ENCODE measurements at places on chromosomes 1 and 21.

DNA sequence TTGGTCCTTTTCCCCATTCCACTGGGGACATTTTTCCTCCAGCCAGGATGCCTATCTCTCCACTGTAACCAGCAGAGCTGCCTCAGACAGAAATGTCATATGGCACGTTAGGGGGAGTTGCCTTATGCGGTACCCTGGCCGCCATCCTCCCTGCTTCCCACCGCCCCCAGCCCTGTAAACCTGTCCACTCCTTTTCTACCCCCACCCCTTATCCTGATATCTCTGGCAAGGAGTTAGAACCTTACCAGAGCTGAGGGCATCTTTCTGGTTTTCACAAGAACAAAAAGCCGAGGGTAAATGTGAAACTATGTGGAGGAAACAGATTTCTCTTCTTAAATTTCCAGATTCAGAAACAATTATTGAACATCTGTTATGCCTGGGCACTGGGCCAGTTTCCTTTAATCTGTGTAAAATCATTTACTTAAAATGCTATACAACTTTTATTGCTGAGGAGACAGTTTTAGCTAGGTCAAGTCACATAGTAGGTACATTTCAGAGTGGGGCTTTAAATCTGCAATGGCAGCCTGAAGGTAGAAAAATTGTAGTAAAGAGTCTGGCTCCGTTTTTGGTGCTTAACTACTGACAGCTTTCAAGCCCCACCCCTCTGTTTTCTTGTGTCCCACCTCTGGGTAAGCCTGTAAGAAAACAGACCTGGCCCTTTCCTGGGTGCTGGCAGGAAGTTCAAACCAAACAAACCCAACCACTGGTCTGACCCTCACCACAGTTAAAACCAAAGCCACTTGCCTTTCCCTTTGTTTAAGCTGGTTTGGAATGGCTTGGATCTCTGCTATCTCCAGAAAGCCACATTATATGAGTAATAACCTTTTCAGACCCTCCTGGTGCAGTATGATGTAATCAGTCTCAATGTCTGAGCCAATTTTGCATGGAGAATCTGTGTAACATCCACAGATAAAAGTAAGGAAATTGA lies 319.0 kb downstream of the HHAT start:
- no peak for DNase-seq

- DNase-seq: no peak
These were observed 56.8 kb upstream of the LYST start for GRCh38 chr1:235923466-235924021.

DNA sequence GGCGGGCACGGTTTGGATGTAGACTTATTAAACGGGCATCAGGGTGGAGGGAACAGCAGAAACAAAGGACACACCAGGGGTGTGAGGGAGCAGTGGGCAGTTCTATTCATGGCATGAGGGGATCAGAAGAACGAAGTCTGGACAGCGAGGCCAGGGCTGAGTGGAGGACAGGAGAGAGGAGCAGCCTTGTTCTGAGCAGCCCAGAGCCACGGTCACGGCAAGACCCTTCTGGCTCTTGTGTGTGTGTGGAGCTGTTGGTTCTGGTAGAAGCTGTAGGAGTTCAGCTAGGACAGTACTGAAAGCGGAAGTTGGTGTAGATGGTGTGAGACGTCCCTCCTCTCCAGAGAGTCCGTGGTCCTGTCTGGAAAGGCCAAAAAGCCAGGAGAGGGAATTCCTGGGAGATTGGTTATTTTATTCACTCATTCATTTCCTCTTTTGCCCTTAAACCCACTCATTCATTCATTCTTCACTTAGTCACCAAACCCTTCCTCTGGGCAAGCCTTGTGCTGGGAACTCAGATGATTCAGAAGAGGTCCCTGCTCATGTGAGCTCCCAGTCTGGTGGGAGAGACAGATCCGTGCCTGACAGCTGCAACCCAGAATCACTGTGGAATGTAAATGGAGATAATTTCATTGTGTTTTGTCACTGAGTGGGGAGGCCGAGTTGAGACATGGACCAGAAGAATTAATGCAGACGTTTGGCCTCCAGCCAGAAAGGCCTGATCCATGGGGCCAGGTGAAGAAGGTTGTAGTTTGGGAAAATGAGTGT lies 4.1 kb upstream of the ACOT11 start:
- no peak for DNase-seq

- DNase-seq: no peak
These were observed 23.0 kb downstream of the DPH5 start for GRCh38 chr1:101002551-101002950.

DNA sequence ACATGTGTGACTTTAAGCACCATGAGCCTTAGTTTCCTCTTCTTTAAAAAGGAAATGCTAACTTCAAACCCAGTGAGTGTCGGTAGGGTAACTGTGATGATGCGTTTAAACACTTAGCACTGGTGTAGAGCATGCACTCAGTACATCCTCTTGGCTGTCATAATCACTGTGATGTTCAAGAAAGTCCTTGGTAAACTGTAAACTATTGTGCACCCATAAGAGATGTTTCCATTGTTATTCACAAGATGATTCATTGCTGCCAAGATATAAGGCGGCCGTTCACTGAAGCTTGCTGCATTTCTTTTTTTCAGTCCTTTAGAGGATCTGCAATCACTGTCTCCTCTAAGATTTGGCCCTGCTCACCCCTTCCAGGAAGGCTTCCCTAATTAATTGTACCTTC lies 61.8 kb upstream of the DAB1 start:
- DNase-seq: no peak

GRCh38 chr21:36337099-36337509 lies 17.1 kb downstream of the MORC3 start:
- DNase-seq: no peak

- DNase-seq: no peak
These were observed 57.1 kb upstream of the ATP1B1 start for GRCh38 chr1:169049258-169049938.

GRCh38 chr1:112083487-112083886 lies 94.0 kb upstream of the KCND3 start:
- no peak for DNase-seq

DNA sequence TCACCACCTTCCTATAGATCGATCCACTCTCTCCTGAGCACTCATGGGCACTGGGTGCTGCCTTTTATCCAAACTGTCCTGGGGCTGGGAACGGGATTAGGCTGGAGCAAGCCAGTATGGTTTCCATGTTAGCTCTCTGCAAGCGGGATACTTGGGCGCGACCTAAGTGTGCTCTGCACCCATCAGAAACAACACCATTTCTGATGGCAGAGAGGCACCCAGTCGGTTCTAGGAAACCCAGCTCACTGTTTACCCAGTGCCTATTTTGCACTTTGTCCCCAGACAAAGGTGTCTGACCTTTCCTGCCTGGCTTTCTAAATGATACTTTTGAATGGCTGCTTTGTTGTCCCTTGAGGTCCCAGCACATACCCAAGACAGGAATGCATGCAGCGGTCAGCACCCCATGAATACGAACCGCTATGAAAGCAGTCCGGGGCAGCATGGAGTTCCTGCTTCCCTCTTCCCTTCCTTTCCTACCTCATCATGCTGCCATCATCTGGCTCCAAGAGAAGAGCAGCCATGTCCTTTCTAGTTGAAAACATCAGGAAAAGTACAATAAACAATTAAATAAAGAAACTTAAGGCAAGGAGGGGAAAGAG lies 83.9 kb downstream of the TRABD2B start:
- no peak for DNase-seq

- no peak for DNase-seq
These were observed 279.2 kb downstream of the RPS6KC1 start for GRCh38 chr1:213330281-213330680.

DNA sequence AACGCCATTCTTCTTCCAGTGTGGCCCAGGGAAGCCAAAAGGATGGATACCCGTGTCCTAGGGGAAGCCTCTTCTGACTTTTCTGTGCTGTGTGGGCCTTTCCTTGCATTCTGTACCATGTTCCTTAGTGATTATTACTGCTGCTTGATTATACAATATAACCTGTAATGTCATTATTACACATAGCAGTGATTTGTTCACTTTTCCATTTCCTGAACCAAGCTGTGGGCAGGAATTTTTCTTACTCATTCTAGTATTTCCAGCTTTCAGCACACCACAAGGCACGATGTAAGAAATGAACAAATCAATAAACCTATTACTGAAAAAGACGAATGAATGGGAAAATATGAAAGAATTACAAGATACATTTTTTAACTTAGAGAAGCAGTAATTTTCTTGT lies 8.4 kb upstream of the USP33 start:
- no peak for DNase-seq

GRCh38 chr1:167926486-167926997 lies 9.9 kb upstream of the DCAF6 start:
- DNase-seq: no peak

DNA sequence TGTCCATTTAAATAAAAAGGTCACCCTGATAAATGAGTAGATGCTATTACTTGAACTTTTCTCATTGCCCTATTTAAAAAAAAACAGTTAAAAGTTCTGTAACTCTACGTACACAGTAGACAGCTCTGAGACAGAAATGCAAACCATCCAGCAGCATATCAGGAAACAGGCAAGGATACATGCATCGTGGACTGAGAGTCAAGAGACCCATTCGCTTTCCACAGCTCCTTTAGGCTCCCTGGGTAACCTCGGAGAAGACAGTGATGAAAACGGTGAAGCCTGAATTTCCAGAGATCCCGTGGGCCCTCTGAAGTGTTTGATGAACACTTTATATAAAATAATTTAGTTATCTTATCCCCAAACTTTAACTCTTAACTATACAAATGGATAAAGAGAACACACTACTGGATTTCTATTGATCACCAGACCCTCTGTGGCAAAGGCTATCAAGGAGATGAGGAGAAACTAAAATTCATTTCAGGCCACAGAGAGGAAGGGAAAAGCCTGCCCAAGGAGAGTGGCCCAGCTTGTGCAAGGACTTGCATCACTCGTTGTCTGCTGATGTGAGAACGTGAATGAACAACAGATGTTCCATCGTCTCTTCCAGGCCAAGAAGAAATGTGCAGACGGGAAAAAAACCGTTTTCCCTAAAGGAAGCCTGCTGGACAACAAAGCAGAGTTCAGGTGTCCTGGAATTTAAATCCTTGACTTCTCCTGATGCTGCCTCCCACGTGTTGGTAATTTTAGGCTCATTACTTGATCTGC lies 131.0 kb downstream of the TGFBR3 start:
- no peak for DNase-seq

DNA sequence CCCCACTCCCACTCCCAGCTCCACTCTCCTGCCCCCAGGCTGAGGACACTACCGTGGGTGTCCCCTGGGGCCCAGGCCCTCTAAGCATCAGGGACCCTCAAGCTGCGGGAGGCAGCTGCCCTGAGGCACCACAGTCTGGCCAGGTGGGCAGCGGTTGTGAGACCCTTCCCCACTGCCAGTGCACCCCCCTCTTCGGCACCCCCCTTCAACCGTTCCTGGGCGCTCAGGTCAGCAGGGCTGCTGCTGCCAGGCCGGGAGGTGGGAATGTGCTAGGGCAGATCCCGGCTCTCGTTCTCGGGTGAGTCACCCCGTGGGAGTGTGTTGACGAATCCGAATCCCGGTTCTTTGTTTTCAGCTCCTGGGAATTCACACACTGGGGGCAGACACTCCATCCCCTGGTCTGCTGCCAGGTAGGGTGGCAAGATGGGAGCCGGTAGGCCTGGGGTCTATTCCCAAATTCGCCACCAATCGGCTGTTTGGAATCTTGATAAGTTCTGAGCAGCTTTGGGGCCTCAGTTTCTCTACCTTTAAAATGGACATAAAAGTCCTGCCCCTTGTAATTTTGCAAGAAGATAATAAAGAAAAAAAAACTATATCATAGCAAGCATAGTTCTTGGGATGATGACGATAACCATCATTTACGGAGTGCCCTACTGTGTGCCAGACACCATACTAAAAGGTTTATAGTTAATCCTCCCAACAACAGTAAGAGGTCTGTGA lies 28.5 kb upstream of the CASZ1 start:
- no peak for DNase-seq

DNA sequence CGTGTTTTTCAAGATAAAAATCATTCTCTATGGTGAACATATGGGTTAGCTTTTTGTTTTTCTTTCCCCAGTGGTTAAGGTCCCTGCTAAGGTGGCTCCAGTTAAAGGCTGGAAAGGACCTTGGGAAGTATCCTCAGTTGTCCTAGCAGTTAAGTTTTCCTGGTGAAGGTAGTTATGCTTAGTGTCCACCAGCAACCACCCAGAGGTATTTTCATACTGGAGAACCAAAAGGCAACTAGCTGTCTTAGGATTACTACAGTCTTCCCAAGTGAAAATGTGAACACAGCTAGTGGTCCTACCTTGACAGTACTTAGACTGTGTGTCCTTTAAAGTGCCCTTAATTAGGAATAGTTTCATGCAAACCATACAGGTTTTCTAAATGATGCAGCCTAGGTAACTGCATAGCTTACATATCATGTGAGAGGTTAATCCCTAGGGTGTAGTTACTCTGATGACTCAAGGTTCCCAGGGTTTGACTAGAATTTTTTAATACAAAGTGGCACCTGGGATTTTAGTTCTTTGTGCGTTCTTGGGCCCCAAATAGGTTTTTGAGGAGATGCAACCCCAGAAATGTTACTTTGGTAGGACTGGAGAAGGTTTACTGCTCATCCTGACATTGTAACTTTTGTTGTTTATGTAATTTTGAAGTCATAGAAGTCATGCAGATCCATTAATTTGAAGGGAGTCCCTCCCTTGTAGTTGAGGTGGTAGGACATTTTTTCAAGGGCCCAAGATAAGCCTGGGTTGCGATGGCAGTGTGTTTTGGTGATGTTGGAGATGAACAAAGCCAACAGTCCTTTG lies 36.5 kb downstream of the YY1AP1 start:
- no peak for DNase-seq

DNA sequence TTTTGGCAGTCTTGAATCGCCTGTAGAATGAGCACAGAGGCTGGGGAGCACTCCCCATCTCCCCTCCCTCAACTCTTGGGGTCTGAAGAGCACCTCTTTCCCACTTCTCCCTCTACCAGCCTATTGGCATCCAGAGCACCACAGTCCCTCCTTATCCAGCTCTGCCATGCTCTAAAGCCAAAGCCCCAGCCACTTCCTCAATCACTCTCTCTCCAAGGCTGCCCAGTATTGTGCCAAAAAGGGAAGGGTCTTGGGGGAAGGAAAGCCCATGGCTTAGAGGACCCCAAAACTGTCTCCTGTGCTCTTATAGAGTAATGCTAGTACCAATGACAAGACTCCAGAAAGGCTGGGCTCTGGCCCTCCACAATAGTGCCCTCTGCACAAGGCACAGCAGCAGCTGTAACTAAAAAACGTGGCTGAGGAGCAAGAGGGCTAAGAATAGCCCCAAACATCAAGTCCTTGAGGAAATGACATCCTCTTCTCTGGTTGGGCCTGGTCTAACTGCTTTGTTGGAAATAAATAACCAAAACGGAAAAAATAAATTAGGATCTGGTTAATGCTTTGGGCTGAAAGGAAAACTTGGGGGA lies 28.4 kb downstream of the SLC27A3 start:
- DNase-seq: no peak

GRCh38 chr1:183783767-183784637 lies 20.9 kb upstream of the RGL1 start:
- no peak for DNase-seq

Measured in WTC11 (cell line).